Ovary (tissue), 10 donors: ENCODE measurements at places on chromosomes 1 and 21. TPM values are rescaled to one million over a fixed set of nuclear protein-coding genes. Genes with fewer than 3 reads are reported as not detected.
A peak's percentile ranks its signal among the peaks of the same experiment; 100 is the strongest.

CFAP126 gene
- not detected for total RNA-seq

ETV3L gene
- total RNA-seq, result not detected

NMNAT2 gene
- total RNA-seq, result 1.2 TPM

ST7L gene
- 22.3 TPM for total RNA-seq

OPTC gene
- not detected for total RNA-seq

MYCL gene
- not detected for total RNA-seq

KRTAP19-3 gene
- not detected for total RNA-seq

USP16 gene
- total RNA-seq, result 31.9 TPM

OR2W3 gene
- total RNA-seq, result not detected

KLF17 gene
- total RNA-seq, result 0.05 TPM

WNT9A gene
- 11.1 TPM for total RNA-seq

OVAAL gene
- not detected for total RNA-seq

DNA sequence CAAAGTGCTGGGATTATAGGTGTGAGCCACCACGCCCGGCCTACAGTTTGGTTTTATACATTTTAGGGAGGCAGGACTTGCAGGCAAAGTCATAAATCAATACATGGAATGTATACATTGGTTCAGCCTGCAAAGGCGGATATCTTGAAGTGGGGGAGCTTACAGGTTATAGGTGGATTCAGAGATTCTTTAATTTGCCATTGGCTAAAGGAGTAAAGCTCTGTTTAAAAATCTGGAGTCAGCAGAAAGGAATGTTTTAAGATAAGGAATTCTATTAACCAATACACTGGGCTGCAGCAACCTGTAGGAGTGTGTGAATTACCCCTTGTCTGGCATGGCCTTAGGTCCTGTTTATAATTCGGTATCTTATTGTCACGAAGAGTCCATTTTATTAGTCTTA lies 57.6 kb downstream of the OPTC start:
- H3K27ac ChIP-seq, result no peak overlapping the region
- H3K36me3 ChIP-seq, result no peaks in the 10 kb centered on the region
- no peaks in the 10 kb centered on the region for H3K27me3 ChIP-seq
- no peak overlapping the region for H3K4me3 ChIP-seq
- DNase-seq, result no peak
- H3K4me1 ChIP-seq, result peaks cover 11% of the 10 kb centered on the region

- no peak overlapping the region for H3K27ac ChIP-seq
- H3K4me3 ChIP-seq, result no peak overlapping the region
- H3K27me3 ChIP-seq, result no peaks in the 10 kb centered on the region
- no peaks in the 10 kb centered on the region for H3K36me3 ChIP-seq
These were observed 86.9 kb downstream of the KCNJ15 start for GRCh38 chr21:38343691-38344090.

GRCh38 chr1:87334351-87335174 lies 5.9 kb downstream of the LMO4 start:
- peaks cover 10% of the 10 kb centered on the region for H3K4me1 ChIP-seq
- no peaks in the 10 kb centered on the region for H3K36me3 ChIP-seq
- H3K27ac ChIP-seq, result peak overlapping the region; percentile 1

DNA sequence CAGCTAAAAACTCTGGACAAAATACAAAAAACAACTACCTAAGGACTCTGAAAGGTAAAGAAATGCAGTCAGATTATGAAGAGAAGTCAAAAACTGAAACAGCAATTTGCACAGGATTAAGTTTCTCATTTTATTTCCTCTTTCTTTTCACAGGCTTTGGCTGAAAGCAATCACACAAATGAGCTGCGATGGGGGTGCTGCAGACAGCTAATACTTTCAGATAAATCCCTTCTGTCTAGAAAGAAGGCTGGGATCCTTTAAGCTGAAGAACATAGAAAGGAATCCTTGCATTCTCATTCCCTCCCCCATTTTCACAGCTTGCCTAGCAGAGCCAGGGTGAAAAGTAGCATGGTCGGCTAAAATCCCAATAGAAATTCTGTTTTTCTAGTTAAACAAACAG lies 32.0 kb upstream of the PRDX6 start:
- no peaks in the 10 kb centered on the region for H3K4me1 ChIP-seq
- H3K36me3 ChIP-seq, result no peaks in the 10 kb centered on the region
- no peak for DNase-seq

GRCh38 chr1:151367658-151368392 lies 4.7 kb downstream of the SELENBP1 start:
- H3K4me1 ChIP-seq, result peaks cover 34% of the 10 kb centered on the region
- H3K27ac ChIP-seq, result peak overlapping the region; percentile 77
- no peaks in the 10 kb centered on the region for H3K27me3 ChIP-seq
- H3K4me3 ChIP-seq, result no peak overlapping the region

- H3K36me3 ChIP-seq, result no peaks in the 10 kb centered on the region
- no peak overlapping the region for H3K4me3 ChIP-seq
- H3K4me1 ChIP-seq, result no peaks in the 10 kb centered on the region
- H3K27ac ChIP-seq, result no peak overlapping the region
- H3K27me3 ChIP-seq, result no peaks in the 10 kb centered on the region
- DNase-seq, result no peak
These were observed 51.8 kb upstream of the GFI1 start for GRCh38 chr1:92538413-92539061.

- no peaks in the 10 kb centered on the region for H3K4me1 ChIP-seq
- H3K36me3 ChIP-seq, result no peaks in the 10 kb centered on the region
- H3K27ac ChIP-seq, result no peak overlapping the region
- H3K27me3 ChIP-seq, result no peaks in the 10 kb centered on the region
These were observed 327.2 kb upstream of the CXADR start for GRCh38 chr21:17185674-17186073.

DNA sequence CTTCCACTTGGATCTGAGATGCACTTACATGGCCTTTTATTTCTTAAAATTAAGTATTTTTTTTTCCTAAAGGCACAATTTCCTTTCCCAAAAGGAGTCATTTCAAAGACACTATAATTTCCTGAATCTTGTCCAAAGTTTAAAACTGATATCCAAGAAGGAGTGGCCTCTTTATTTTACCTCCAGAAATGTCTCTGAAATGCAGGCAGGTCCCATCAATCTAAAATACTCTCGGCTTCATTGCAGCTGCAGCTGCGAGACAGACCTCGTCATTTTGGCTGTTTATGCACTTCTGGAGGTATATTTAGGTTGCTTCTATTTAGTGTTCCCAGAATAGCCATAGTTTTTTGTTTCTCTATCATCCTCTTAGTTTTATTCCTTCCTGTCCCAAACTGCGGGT lies 172.7 kb upstream of the COA6 start:
- no peak overlapping the region for H3K27ac ChIP-seq
- H3K36me3 ChIP-seq, result no peaks in the 10 kb centered on the region
- DNase-seq, result no peak
- H3K4me3 ChIP-seq, result no peak overlapping the region

GRCh38 chr1:151992303-151993083 lies 1.2 kb downstream of the S100A10 start:
- no peaks in the 10 kb centered on the region for H3K36me3 ChIP-seq
- peak; percentile 72 for DNase-seq
- H3K27ac ChIP-seq, result peak overlapping the region; percentile 87
- H3K4me3 ChIP-seq, result peak overlapping the region; percentile 61

- no peaks in the 10 kb centered on the region for H3K4me1 ChIP-seq
- no peak overlapping the region for H3K27ac ChIP-seq
These were observed 4.6 kb downstream of the PNRC2 start for GRCh38 chr1:23964235-23964668.

GRCh38 chr1:98090351-98090750 lies 169.5 kb upstream of the DPYD start:
- no peak overlapping the region for H3K27ac ChIP-seq
- H3K4me3 ChIP-seq, result no peak overlapping the region
- H3K36me3 ChIP-seq, result no peaks in the 10 kb centered on the region
- DNase-seq, result no peak

DNA sequence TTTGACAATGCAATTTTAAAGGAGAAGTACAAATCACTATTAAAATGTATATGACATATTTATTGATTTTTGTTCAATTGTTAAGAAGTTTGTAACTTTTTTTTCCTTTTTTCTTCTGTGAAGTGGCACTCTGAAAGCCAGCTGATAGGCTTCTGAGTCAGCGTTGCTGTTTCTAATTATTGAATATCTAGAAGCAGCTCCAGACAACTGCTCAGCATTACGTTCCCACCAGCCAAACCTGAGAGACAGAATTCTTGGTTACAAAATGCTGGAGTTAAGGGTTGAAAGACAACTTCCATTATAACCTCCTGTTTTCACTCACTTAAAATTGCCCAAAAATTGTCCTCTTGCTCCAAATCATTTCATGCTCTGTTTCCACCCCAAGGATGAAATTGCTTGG lies 31.4 kb upstream of the LMX1A start:
- H3K27ac ChIP-seq, result no peak overlapping the region
- no peaks in the 10 kb centered on the region for H3K36me3 ChIP-seq
- H3K4me3 ChIP-seq, result no peak overlapping the region

- H3K36me3 ChIP-seq, result no peaks in the 10 kb centered on the region
- no peaks in the 10 kb centered on the region for H3K27me3 ChIP-seq
- no peaks in the 10 kb centered on the region for H3K4me1 ChIP-seq
- no peak overlapping the region for H3K27ac ChIP-seq
- DNase-seq, result no peak
These were observed 874.4 kb downstream of the KCNT2 start for GRCh38 chr1:195733826-195734225.

GRCh38 chr1:216528816-216529215 lies 105.6 kb upstream of the USH2A start:
- H3K36me3 ChIP-seq, result no peaks in the 10 kb centered on the region
- H3K27me3 ChIP-seq, result no peaks in the 10 kb centered on the region
- no peak overlapping the region for H3K4me3 ChIP-seq
- no peaks in the 10 kb centered on the region for H3K4me1 ChIP-seq
- no peak for DNase-seq
- no peak overlapping the region for H3K27ac ChIP-seq

GRCh38 chr1:90313778-90314177 lies 318.9 kb downstream of the ZNF326 start:
- DNase-seq, result no peak
- no peak overlapping the region for H3K4me3 ChIP-seq
- H3K36me3 ChIP-seq, result no peaks in the 10 kb centered on the region
- no peaks in the 10 kb centered on the region for H3K27me3 ChIP-seq

- no peaks in the 10 kb centered on the region for H3K36me3 ChIP-seq
- H3K27ac ChIP-seq, result no peak overlapping the region
- DNase-seq, result no peak
- no peaks in the 10 kb centered on the region for H3K4me1 ChIP-seq
- H3K27me3 ChIP-seq, result no peaks in the 10 kb centered on the region
These were observed 1.2 kb downstream of the MTF2 start for GRCh38 chr1:93080179-93080823.

DNA sequence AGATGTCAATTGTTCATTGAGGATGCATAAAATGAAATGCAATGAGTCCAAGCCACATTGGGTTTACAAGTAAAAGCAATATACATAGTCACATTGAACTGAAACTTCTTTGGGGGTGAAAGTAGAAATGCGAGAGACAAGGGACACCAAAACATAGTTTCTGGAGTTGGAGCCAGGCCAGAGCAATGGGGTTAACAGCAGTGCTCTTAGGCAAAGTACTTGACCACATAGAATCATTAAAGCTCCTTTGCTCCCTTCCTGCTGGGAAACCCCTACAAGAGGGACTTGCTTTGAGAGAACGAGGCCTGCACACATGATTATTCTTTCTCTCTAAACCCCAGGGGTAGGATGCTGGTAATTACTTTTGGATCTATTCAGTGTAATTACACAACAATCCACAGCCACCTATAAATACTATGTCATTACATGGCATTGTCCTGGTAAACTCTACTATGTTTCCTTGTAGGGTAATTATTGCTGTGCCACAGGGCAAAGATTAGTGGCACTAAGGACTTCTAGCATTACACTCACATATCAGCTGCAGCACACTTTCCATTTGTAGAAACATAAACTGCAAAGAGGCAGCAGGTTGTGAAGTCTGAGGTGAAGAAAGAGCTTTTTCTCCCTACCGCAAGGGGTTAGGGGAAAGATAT lies 421.6 kb upstream of the PBX1 start:
- H3K36me3 ChIP-seq, result no peaks in the 10 kb centered on the region
- no peak overlapping the region for H3K27ac ChIP-seq
- H3K4me3 ChIP-seq, result no peak overlapping the region
- no peak for DNase-seq
- no peaks in the 10 kb centered on the region for H3K27me3 ChIP-seq
- no peaks in the 10 kb centered on the region for H3K4me1 ChIP-seq

DNA sequence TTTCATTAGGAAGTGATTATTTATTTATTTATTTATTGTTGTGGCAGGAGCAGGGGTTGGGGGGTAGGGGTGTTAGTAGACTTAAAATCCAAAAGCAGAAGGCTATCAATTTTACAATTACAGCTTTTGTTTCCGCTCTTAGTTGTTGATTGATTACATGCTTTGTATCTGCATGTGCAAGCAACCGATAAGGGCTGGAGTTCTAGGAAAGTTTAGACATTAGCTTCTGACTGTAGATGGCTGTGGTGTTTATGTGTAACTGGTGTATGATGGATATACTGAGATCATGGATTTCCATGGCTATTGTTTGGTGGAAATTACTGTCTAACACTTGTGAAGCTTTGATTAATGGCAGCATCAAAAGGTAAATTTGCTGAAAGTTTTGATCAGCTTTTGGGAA lies 2.8 kb downstream of the ST6GALNAC5 start:
- H3K4me3 ChIP-seq, result no peak overlapping the region
- no peaks in the 10 kb centered on the region for H3K36me3 ChIP-seq
- DNase-seq, result no peak
- no peaks in the 10 kb centered on the region for H3K27me3 ChIP-seq
- peaks cover 2% of the 10 kb centered on the region for H3K4me1 ChIP-seq

DNA sequence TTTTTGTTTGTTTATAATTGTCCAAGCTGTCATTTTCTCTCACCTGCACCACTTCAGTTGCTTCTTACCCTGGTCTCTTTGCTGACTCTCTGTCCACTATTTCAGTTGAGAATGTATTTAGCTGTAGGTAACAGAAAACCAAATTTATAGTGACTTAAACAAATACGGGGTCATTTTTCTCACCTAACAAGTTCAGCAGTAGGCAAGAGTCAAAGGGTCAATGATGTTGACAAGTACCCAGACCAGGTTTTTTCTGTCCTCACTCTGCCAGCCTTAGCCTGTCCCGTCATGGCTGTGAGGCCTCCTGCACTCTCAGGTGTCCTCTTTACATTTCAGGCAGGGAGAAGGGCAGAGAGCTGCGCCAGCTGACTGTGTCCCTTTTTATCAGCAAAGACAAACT lies 11.8 kb downstream of the RIIAD1 start:
- no peaks in the 10 kb centered on the region for H3K4me1 ChIP-seq
- H3K27me3 ChIP-seq, result no peaks in the 10 kb centered on the region
- no peak overlapping the region for H3K4me3 ChIP-seq

- no peaks in the 10 kb centered on the region for H3K27me3 ChIP-seq
- no peaks in the 10 kb centered on the region for H3K36me3 ChIP-seq
- H3K4me3 ChIP-seq, result no peak overlapping the region
- no peaks in the 10 kb centered on the region for H3K4me1 ChIP-seq
- no peak for DNase-seq
These were observed 61.3 kb downstream of the PTBP2 start for GRCh38 chr1:96782856-96783255.
